ENCODE measurements at places on chromosomes 7 and 10.
A peak's percentile ranks its signal among the peaks of the same experiment; 100 is the strongest.

- DNase-seq, result no peak
These were observed 34.1 kb downstream of the BLVRA start for GRCh38 chr7:43792471-43793150.

DNA sequence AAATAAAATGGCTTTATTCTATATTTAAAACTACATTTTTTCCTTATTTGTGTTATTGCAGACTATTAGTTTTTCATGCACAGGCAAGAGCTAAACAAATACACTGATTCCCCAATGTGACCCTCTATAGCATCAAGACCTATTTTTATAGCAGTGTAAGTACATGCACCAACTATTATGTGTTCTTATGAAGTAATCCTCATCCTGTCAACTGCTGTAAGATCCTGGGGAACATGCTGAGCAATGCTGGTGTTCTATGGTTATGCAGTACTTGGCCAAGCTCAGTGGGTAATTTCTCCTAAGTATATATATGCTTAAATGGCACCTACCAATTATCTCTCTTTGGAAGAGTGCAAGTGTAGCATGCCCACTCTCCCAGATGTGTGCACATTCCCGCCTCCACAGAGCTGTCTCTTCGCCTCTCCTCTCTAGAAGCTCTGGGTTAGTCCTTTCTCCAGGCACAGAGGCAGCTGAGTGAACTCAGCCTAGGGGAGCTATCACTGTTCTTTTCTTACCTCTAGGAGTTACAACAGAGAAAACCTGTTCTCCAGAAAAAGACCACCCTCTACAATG, 428.8 kb downstream of the KCNMA1 start:
- no peak for DNase-seq

DNA sequence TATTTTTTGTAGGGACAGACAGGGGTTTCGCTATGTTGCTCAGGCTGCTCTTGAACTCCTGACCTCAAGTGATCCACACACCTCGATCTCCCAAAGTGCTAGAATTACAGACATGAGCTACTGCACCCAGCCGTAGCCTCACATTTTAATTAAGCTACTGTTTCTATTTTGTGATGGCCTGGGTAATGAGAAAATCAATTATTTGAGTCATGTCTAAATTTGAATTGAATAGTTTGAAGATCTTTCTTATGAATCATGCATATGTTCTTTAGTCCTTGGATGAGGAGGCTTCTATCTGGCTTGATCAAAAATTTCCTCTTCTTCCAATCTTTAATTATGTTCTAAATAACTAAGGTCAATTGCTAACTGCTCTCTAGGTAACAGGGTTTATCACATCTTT, 175.0 kb downstream of the REEP3 start:
- no peak for DNase-seq

GRCh38 chr10:93336678-93337077, 145.5 kb downstream of the MYOF start:
- no peak for DNase-seq

DNA sequence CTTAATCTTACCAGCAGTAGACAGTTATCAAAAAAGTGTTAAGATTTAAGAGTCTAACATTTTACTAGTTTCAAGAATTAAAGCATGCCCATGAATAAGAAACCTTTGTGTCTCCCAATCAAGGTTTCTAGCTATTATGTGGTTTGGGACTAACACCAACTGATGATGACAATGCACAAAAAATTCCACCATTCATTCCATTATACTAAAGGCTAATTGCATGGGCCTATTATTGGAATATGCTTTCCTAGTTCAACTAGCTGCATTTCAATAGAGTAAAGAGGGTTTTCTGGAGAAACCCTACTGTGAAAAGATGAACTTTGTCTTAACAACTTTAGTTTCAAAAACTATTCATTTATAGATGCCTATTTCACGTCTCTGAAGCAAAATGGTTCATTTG, 44.6 kb downstream of the UBE2H start:
- DNase-seq, result no peak

DNA sequence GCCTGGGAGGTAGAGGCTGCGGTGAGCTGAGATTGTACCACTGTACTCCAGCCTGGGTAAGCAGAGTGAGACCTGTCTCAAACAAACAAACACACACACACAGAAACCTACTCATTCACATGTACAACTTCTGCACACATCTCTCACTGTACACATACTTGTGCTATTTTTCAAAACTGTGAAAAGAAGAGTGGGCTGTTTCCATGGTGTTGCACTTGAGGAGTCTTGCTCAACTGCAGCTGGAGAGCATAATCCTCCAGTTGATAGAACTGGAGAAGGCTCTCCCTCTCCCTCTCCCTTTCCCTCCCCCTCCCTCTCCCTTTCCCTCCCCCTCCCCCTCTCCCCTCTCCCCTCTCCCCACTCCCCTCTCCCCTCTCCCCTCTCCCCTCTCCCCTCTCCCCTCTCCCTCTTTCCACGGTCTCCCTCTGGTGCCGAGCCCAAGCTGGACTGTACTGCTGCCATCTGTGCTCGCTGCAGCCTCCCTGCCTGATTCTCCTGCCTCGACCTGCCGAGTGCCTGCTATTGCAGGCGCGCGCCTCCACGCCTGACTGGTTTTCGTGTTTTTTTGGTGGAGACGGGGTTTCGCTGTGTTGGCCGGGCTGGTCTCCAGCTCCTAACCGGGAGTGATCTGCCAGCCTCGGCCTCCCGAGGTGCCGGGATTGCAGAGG, 43.7 kb upstream of the DLD start:
- no peak for DNase-seq

GRCh38 chr10:49458869-49459268, 63.0 kb upstream of the DRGX start:
- no peak for DNase-seq

- no peak for DNase-seq
These were observed 76.2 kb downstream of the KLF6 start for GRCh38 chr10:3708852-3709251.

GRCh38 chr7:97845622-97846203, 26.5 kb downstream of the ASNS start:
- peak; percentile 13 for DNase-seq

DNA sequence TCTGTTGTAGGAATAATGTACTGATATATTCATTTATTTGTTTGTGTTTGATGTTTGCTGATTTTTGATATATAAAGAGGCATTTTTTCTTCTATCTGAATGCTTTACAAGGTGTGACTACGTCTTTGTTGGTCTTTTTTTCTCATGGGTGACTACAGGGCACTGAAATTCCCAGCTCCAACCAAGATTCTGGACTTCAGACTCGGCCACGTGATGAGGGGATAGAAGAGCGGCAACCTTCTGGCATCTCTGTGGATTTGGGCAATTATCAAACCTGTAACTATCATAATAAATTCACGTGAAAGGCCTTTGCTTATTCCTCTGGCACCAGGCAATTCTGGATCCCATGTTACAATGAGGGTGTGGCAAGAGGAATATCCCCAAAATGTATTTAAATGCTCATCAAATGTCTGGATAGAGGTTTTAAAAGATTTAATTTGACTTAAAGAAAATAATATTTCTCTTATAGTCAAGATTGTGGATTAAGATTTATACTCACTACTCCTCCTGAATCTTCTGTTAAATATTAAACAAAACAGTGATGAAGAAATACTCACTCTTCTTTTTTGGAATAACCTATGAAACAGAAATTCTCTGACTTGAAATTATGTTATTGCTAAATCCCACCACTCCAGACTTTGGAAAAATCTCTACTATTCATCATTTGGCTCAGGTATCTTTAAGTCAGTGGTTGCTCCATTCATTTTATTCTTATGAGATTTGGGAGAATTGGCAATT, 276.3 kb downstream of the GPR37 start:
- DNase-seq, result no peak

- DNase-seq, result no peak
These were observed 353 bp downstream of the MOGAT3 start for GRCh38 chr7:101200504-101200861.

- DNase-seq, result no peak
These were observed 1599.9 kb upstream of the LRRTM3 start for GRCh38 chr10:65325913-65326312.

DNA sequence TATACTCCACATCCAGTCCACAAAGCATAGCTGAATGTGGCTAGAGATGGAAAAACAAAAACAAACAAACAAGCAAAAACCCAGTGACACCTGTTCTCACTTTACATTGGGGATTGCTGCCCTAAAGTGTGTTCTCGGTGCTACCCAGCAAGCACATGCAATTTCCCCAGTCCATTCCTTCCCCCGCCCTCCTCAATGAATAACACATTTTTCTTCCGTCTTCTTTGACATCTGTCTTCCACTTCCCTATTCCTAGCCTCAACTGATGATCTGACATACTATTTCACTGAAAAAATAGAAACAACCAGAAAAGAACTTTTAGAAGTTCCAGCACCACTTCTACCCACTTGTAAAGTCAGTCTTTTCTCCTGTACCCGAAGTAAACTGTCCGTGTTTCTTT, 147.1 kb downstream of the MALRD1 start:
- no peak for DNase-seq

- DNase-seq, result no peak
These were observed 42.2 kb downstream of the XPNPEP1 start for GRCh38 chr10:109880886-109881768.

GRCh38 chr10:68047554-68048327, 27.3 kb downstream of the HERC4 start:
- DNase-seq, result no peak

GRCh38 chr7:69678494-69679187, 80.4 kb downstream of the AUTS2 start:
- DNase-seq, result no peak

- no peak for DNase-seq
These were observed 39.4 kb downstream of the CCDC71L start for GRCh38 chr7:106621393-106622132.

DNA sequence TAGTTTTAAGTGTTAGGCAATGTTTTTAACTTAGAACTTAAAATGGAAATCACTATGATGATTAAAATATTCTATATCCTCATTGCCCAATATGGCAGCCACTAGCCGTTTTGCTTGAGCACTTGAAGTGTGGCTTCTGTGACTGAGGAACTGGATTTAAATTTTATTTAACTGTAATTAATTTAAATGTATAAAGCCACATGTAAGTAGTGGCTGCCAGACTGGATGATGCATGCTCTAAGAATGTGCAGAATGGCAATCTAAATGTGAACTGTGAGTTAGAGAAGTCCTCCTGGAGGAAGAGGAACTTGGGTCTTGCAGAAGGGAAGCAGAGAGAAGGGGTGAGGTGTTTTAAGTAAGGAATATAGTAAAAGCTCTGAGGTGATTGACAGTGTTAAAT, 451.4 kb downstream of the SUGCT start:
- DNase-seq, result no peak

- DNase-seq, result no peak
These were observed 22.8 kb downstream of the SLC25A40 start for GRCh38 chr7:87853237-87853864.

DNA sequence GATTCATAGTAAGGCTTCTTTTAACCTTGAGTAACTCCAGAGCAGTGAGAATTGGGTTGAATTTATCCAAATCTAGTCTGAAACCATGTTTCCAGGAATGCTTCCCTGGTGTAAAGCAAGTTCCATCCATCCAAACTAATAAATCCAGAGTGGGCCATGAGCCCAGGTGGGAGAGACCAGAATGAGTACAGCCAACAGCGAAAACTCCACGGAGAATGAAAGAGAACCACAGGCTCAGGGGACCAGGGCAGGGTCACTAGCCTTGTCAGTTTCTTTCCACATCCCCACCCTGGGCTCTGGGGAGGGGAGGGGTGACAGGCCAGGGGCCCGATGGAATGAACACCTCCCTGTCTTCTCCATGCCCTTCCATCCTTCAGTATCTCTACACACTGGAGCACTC, 180.1 kb downstream of the NEURL1 start:
- no peak for DNase-seq

- DNase-seq, result no peak
These were observed 16.2 kb downstream of the DDX56 start for GRCh38 chr7:44557485-44557884.

All from HCT116 (cell line).